ENCODE measurements at places on chromosomes 1 and 21.

GRCh38 chr1:110898734-110899457, 25.9 kb downstream of the CD53 start:
- DNase-seq, result no peak

- no peak for DNase-seq
These were observed 171.0 kb downstream of the ZZZ3 start for GRCh38 chr1:77511440-77511840.

GRCh38 chr1:209751627-209752231, 4.1 kb upstream of the TRAF3IP3 start:
- no peak for DNase-seq

- peak; percentile 75 for DNase-seq
These were observed 61.0 kb downstream of the B3GALT5 start for GRCh38 chr21:39673736-39674135.

DNA sequence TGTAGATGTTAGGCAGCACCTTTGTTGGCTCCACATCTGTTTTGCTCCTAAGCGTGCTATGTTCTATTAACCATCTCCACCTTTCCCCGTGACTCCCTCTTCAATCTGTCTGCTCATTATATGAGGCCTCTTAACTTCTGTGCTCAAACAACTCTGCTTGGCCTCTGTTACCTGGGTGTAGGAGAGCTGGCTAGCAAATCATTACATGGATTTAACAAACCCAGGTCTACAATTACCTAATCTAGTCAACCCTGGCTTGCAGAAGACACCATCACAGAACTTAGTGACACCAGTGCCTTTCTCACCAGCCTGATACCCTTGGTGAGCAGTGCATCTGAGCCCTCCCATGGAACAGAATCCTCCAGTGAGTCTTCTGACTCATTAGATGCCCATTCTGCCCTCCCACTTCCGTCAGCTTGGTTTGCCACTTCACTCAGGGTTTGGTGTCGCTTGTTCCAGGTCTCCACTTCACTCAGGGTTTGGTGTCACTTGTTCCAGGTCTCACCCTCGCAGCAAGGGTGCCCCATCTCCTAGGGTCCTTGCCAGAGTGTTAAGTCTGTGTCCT, 92.0 kb upstream of the KIF26B start:
- no peak for DNase-seq

GRCh38 chr21:21188513-21189195, 190.4 kb downstream of the NCAM2 start:
- DNase-seq, result peak; percentile 11

GRCh38 chr1:1120096-1120495, 4.2 kb upstream of the C1orf159 start:
- DNase-seq, result no peak

GRCh38 chr1:47436304-47436978, 1.4 kb upstream of the FOXD2 start:
- peak; percentile 71 for DNase-seq

DNA sequence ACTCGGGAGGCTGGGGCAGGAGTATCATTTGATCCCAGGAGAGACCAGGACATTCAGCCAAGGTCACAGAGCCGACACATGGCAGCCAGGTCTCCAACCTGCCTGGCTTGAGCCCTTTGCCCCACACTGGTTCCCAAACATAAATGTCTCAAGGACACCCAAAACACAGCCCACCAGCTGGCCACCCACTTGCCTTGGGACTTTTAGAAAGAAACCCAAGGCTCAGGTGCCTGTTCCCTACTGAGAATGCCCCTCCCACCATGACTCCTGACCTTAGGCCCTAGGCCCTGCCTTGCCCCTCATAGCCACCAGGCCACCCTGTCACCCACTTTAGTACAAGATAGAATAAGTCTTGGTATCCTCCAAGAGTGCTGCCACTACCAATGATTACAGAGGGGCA, 41.9 kb upstream of the LRP8 start:
- no peak for DNase-seq

GRCh38 chr1:154879038-154879421, 8.9 kb upstream of the KCNN3 start:
- no peak for DNase-seq

- DNase-seq, result no peak
These were observed 63.9 kb upstream of the GRHL3 start for GRCh38 chr1:24255226-24255625.

GRCh38 chr1:151367658-151368392, 4.7 kb downstream of the SELENBP1 start:
- DNase-seq, result no peak

DNA sequence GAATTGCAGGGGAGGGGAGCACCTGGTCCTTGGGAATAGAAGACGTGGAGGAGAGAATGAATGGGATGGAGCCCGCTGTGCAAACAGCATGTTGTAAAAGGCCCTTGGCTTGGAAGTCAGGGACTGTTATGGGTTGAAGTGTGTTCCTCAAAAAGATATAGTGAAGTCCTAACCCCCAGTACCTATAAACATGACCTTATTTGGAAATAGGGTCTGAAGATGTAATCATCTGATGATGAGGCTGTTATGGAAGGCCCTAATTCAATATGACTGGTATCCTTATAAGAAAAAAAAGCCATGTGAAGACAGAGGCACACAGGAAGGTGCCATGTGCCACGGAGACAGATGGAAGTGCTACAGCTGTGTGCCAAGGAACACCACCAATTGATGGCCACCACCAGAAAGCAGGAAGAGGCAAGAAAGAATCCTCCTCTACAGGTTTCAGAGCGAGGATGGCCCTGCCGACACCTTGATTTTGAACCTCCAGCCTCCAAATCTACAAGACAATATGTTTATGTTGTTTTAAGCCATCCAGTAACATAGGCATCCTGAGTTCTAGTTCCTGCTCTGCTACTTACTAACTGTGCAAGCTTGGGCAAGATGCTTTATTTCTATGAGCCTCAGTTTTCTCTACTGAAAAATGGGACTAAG, 51.2 kb downstream of the LRRN2 start:
- no peak for DNase-seq

DNA sequence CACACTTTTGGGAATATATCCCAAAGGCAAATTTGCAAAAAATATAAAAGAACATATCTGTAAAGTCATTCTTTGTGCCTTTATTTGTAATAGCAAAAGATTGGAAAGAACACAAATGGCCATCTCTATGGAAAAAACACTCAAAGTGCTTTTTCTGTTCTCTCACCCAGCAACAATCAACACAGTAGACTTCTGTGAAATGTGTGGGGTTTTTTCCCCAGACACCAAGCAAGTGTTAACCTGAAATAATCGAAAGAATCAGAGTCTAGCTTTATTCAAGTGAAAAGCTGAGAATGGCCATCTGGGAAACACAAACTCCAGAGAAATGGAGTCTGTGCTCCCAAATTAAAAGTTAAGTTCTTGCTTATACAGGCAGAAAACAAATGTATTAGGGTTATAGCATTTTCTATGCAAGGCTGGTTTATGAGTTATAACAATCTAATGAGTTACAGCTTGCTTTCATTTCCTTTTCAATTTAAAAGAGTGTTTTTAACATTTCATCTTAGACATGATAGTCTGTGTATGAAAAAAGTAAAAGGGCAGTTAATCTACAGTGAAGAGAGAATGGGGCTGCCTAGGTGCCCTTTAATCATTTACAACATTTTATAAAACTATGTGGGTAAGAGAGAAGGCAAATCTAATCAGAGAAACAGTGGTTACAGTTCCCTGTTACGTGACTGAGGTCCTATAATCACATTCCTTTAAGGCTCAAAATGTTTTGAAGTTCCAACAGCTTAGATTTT, 46.6 kb downstream of the SLC30A7 start:
- DNase-seq, result no peak

DNA sequence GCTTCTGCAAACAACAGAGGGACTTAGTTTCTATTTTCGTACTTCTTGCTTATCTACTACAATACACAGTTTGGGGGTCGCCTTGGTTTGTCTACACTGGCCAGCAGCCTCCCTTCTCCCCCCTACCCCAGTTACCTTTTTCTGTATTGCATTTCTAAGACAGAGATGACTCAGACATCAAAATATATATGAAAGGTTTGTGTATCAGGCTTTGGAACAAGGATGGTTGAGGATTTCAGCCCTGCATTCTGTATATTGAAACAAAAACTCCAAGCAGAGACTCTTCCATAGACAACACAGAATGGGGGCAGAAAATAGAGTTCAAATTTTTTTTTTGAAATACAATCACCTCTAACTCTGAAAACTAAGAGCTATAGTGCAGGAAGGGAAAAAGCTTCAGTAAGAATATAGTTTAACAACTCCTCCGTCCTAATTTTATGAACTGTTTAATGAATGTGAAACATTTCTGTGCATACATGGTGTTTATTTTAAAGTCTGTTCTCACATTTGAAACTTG, 1.9 kb downstream of the SAMD13 start:
- peak; percentile 1 for DNase-seq

DNA sequence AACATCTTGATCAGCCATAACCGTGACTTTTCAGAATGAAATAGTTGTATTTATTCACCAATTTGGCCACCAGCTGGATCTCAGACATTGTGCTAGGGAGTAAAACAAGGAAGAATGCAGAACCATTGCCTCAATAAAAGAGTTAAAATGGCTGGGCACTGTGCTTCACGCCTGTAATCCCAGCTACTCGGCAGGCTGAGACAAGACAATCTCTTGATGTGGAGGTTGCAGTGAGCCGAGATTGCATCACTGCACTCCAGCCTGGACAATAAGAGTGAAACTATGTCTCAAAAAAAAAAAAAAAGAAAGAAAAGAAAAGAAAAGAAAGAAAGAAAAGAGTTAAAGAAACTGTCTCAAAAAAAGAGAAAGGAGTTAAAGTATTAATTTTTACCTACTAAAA, 199.5 kb downstream of the TPR start:
- no peak for DNase-seq

DNA sequence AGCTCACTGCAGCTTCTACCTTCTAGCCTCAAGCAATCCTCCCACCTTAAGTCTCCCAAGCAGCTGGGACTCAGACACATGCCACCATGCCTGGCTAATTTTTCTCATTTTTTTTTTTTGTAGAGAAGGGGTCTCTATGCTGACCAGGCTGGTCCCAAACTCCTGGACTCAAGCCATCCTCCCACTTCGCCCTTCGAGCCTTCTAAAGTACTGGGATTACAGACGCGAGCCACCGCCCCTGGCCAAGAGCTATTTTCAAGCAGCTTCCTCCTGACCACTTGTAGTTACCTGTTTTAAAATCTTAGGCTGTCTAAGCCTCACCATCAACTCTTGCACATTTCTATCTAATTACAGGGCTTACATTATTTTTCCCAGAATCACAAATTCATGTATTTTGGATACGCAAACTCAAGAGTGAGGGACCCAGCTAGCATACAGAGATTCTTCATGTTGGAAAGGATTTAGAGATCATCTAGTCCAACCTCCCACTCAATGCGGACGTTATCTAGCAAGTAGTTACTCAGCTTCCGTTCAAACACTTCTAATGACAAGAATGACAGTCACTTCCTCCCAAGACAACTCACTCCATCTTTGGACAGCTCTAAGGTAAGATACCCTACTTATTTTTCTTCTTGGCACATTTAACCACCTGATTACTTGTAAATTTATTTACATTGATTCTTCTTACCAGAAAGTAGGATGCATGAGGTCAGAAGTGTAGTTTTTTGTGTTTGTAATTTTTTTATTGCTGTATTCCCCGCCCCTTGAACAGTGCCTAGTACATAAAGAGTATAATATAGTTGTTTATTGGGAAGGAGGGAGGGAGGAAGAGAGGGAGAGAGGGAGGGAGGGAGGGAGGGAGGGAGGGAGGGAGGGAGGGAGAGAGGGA, 65.4 kb downstream of the LUZP1 start:
- DNase-seq, result no peak

GRCh38 chr1:148355976-148356375, 127.1 kb downstream of the PPIAL4G start:
- no peak for DNase-seq

GRCh38 chr1:12521096-12521495, 96.9 kb downstream of the DHRS3 start:
- DNase-seq, result no peak

DNA sequence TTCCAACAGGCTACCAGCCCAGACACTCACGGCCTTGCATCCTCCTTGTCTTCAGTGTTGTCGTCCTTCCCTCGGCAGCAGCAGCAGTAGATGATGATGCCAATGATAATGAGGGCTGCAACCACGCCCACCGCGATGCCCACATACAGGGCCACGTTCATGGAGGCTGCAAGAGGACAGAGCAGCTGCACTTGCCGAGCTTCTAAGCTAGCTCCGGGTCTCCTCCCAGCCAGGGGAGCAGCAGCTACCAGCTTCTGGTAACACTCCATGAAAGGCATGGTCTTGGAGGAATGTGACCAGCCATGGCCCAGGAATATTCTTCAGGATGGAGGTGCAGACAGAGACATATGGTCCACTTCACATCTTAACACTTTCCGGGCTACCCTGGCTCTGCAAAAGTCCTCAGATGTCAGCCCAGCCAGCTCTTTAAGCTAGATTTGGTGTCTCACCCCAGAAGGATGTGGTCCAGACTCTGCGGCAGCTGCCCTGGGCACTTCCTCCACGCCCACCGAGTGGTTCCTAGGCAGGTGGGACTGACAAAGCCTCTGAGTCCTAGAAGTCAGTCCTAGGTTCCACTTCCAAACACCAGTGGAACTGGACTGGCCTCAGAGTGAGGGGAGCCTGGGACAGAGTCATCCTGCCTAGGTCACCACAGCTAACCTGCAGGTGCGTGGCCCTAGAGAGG, 35.1 kb downstream of the GPA33 start:
- no peak for DNase-seq

DNA sequence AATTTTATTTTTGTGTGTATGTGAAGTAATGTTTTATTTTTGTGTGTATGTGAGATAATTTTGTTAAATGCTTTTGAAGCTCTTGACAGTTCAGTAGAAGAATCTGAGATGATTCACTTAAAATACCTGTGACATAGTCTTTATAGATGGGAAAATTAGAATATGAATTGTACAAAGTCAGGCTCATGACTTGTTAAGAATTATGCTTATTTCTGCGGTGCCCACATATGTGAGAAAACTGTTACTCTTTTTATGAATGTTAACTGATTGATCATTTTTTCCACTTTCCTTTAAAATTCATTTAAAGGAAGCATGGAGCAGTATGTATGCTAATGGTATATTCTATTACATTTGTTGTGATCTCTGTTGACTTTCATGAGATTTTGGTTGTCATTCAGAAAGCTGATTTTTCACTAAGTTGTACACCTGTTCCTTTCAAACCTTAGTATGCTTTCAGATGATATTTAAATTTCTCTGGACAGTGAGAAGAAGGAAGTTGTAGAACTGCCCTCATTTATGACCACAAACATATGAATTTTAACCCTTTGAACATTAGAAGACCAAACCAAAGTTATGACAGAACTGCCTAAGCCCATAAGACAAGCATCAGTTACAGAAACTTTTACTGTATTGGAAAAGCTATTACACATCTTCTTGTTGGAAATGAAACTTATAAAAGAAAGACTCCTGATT, 110.1 kb downstream of the POU2F1 start:
- no peak for DNase-seq

DNA sequence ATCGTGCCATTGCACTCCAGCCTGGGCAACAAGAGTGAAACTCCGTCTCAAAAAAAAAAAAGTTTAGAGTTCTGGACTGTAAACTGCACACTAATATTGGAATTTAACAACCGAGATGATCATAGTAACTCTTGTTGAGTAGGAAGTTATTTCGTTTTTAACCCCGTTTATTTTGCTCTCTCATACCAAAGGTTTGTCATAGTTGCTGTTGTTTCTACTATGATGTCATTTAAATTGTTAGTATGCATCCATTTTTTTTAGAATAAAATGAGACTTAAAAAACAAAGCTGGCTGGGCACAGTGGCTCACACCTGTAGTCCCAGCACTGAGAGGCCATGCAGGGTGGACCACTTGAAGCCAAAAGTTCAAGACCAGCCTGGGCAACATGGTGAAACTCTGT, 49.3 kb downstream of the DOP1B start:
- no peak for DNase-seq

- no peak for DNase-seq
These were observed 357.6 kb upstream of the ZP4 start for GRCh38 chr1:238248356-238248755.

- no peak for DNase-seq
These were observed 27.7 kb downstream of the UCHL5 start for GRCh38 chr1:193031431-193031830.

All from NCI-H2171 treated with DMSO at 0.1 percent for 48 hours (cell line).